ENCODE measurements at places on chromosomes 2 and 18.

- no peak for DNase-seq
Measured at GRCh38 chr2:113209011-113209645, 35.4 kb downstream of the PSD4 start.

DNA sequence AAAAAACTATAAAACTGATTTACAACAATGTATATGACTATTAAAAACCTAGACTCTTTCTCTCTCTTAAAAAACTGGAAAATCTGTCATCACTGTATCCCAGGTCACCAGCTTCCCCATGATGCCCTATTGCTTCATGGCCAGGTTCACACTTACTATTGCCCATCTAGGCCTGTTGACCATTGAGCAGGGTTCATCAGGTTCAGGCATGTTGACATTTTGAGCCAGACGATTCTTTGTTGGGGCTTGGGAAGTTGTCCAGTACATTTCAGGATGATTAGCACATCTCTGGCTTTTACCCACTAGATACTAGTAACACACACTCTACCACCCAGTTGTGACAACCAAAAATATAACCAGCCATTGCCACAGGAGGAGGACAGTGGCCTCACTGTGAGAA, 26.9 kb upstream of the RAB27B start:
- DNase-seq = no peak

DNA sequence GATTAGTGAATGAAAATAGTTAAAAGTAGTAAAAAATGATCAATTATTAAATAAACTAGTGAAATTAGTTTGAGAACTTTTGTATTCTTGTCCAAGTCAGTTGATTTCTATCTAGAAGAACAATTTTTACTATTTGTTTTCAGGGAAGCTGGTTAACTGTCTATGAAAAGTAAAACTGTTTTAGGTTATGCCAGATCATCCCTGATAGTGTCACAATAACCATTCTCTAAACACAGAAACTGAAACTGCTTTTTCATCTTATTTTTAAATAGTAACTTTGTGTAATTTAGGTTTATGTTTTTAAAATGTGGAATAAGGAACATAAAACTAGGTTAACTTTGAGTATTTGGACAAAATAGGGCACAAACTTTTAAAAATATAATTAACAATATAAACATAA, 1087.2 kb downstream of the DPP10 start:
- DNase-seq = no peak

DNA sequence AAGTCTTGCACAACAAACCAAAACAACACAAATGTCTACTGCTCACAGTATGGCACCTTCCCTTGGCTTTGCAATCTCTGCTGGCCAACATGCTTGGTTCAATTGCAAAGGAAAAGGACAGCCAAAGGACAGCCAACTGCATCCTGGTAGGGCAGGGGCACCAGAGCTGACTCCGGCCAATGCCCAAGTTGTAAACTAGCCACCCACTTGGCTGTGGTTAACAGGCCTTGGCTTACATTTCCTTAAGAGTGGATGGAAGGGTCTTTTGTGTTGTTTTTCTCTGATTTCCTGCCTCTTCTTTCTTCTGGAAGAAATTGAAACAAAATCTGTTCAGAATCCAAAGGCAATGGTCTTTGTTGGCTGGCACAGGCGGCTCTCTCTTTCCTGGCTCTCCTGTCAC, 119.1 kb upstream of the TRIB2 start:
- DNase-seq = no peak

DNA sequence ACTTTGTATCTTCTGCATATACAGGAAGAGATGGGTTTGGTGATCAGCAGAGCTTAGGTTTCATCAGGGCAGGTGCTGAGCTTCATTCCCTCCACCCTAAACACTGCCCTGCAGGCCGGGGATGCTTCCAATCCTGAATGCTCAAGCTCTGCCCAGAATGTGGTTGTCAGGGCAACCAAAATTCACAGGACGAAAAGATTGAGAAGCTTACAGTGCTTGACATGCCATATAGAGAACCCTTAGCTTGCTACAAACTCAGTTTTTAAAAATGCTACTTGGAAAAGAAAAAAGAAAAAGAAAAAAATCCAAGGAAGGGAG, 65.6 kb downstream of the SH3RF3 start:
- no peak for DNase-seq

GRCh38 chr2:101428422-101429176, 41.3 kb upstream of the CREG2 start:
- peak; percentile 40 for DNase-seq

GRCh38 chr2:39870871-39871270, 91.8 kb upstream of the THUMPD2 start:
- DNase-seq = no peak

All from SK-N-SH (cell line).